Mammary epithelial cell (primary cell): ENCODE measurements at places on chromosomes 5 and 9. TPM values are rescaled to one million over a fixed set of nuclear protein-coding genes. Genes with fewer than 3 reads are reported as not detected.

- no peak for DNase-seq
Observed at GRCh38 chr9:130140706-130141105, 31.5 kb upstream of the NCS1 start.

DNA sequence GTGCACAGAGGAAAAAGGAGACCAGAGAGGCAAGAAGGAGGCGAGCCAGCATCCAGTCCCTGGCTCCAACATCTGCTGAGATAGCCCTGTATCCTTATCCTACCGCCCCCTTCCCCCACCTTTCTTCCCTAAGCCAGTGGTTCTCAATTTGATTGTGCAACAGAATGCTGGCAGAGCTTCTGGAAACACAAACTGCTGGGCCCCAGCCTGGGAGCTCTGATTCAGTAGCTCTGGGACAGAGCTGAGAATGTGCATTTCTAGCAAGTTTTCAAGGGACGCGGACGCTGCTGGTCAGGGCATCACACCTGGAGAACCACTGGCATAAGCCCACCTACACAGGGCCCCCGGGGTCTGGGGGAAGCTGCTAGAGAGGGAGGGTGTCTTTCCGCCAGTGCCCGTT is 21.1 kb downstream of the AK8 start:
- no peak for DNase-seq

- DNase-seq, result no peak
Observed at GRCh38 chr9:135811801-135812200, 95.5 kb downstream of the CAMSAP1 start.

GRCh38 chr9:111909444-111909843 is 12.8 kb downstream of the UGCG start:
- no peak for DNase-seq

DNA sequence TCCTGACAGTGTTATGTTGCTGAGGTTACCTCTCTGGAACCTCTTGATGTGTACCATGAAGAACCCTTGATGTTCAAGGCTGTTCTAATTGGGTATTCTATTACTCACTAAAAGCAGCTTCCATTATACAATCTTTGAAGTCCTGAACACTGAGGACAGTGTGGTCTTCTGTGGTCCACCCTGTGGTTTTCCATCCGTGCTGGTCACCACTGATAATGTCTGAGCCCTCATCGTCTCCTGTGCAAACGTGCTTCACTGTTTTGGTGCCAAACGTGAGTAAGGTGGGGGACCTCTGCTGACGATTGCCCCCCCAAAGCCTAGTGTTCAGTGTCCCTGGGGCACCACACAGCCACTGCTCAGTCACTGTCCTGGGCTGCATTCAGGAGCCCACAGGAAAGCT is 259.7 kb upstream of the ANKRD55 start:
- DNase-seq, result no peak

DNA sequence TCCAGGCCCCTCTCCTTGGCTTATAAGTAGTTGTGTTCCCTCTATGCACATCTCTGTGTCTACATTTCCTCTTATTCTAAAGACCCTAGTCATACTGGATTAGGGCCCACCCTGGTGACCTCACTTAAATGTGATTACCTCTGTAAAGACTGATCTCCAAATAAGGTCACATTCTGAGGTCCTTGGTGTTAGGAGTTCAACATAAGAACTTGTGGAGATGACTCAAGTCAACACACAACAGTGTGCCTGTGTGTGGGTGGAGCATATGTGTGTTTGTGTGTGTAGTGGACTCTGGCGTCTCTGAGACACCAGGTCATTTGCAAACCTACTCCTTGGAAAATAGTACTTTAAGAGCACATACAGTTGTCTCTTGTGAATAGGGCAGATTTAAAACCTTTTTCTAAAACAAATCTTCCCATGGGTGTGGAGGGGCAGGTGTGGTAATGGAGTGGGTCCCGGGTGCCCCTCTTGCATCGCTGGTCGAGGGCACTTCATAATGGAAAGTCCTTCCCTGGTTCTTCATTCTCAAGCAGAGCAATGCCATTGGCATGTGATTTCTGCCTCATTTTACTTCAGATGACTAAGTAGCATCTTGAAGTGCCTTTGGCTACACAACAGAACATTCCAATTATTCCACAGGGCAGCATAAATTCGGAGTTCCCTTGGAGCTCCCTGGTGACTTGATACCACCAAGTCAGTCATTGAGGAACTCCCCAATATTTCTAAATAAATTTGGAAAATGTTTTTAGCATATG is 84.4 kb downstream of the C9orf152 start:
- DNase-seq, result peak; percentile 52

GRCh38 chr9:111631214-111631971 is at the start of gene DNAJC25:
Gene DNAJC25, plus strand, starts transcription at chr9:111631334. Its CDS starts 74 bp downstream, at chr9:111631408.
- DNase-seq, result peak; percentile 98

DNA sequence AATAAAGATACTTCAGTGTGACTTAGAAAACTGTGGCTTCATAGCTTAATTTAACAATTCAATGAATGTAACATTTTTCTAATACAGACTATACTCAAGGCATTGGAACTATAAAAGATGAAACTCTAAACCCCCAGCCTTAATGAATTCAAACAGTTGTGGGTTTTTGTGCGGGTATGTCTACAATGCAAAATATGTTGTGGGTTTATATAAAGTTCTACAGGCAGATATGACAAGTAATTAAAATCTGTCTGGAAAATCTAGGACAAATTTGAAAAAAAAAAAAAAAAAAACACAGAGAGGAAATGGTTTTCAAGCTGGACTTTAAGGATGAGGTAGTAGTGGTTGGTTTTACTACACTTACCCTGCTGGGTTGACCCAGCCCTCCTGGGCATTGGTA is 467.5 kb upstream of the TLE4 start:
- DNase-seq, result no peak

C1QTNF2 gene
- total RNA-seq, result 0.33 TPM in 1 of 2 replicates, not detected in the other

KIAA1958 gene
- 2.5 TPM for total RNA-seq

PCDHGA9 gene
- 1.9 TPM in 2 replicates for total RNA-seq

STC2 gene
- 311 TPM for total RNA-seq

ZBTB26 gene
- total RNA-seq, result 5.0 TPM
